ENCODE measurements at places on chromosomes 5 and 9.

GRCh38 chr9:136668983-136669790 lies 6.5 kb downstream of the EGFL7 start:
- no peak for DNase-seq

DNA sequence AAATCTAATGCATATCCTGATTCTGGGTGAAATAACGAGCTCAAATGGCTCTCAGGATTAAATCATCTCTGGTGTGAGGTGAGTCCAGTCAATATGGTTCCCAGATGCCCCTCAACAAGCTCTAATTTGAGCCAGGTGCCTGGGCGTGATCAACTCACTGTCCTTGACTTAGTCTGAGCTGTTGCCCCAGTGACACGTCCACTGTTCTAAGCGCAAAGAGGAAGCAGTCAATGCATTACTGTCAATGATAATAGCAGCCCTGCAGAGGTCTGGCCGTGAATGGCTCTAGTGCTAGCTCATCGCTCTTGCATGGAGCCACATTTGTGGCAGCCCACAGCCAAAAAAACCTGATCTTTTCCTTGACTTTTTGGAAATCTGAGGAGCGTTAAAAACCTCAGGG lies 128.6 kb upstream of the EFNA5 start:
- no peak for DNase-seq

- no peak for DNase-seq
These were observed 801.2 kb downstream of the MAT2B start for GRCh38 chr5:164306662-164307061.

- no peak for DNase-seq
These were observed 20.3 kb upstream of the MATR3 start for GRCh38 chr5:139273322-139273571.

DNA sequence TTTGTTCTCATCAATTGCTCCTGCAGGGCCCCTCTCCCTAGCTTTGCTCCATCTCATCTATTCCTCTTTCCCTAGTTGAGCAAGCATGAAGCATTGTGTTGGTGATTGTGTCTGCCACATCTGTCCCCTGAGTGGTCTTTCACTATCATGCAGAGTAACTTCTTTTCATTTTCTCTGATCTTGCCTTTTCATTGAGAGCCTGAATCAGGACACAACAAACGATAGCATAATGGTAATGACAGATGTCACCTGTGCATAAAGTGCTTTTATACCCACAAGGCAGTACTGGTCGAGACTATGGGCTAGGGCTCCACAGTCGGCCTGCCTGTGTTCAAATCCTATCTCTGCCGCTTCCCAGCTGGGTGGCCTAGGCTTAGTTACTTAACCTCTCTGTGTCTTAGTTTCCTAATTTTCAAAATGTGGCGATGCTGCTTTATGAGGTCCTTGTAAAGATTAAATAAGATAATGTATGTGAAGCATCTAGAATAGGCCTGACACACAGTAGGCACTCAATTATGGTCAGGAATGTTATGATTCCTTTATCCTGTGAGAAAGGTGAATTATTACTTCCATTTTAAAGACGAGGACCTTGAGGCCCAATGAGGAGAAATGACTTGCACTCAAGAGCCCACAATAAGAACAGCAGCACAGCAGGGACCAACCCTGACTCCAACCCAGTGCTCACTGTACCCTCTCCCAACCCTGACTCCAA lies 137.1 kb upstream of the ZNF618 start:
- DNase-seq: no peak

GRCh38 chr9:80492221-80492620 lies 920.5 kb downstream of the TLE4 start:
- DNase-seq: no peak

DNA sequence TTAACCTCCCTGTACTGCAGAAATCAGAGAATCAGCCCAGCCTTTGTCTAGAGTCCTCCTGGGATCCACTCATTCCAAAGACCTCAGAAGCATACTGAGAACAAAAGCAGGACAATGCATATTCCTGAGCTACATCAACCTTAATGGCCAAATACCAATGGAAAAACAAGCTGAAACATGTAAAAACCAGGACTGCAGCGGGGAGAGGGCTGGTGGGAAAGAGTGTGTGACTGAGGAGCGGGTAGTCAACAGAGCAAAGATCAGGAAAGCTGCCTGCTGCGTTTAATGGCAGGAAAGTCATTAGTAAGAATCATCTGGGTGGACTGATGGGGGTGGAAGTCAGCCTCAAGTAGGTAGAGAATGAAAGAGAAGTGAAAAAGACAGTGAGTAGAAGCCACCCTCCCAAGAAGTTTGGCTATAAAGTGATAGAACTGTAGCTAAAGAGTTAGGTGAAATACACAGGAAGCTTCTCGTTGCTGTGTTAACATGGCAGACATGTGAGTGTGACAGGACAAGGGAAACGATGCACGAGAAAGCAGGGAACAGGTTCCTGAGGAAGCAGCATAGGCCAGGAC lies 88.1 kb downstream of the OTULIN start:
- no peak for DNase-seq

DNA sequence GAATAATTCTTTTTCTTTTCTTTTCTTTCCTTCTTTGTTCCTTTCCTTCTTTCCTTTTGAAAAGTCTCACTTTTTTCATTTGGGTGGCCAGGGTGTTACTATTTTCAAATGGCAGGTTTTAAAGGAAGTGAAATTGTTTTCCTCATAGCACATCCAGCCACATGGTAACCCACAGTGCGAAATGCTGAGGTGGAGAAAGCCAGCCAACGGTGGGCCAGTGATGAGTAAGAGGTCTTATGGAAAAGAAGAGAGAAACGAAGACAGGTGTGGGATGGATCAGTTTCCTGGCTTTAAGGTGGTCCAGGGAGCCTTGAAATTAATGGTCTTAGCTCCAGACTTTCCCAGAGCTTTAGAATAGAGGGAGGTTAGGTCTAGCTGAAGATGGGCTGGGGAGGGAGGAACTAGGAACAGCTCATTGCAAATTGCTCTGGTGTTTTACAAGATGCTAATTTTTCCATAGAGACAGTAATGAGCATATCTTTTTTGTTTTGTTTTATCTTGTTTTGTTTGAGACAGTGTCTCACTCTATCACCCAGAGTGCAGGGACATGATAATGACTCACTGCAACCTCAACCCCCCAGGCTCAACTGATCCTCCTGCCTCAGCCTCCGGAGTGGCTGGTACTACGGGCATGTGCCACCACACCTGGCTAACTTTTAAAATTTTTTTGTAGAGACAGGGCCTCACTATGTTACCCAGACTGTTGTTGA lies 17.8 kb downstream of the ITK start:
- peak; percentile 16 for DNase-seq

- DNase-seq: no peak
These were observed 45.5 kb upstream of the LRRC14B start for GRCh38 chr5:145585-146323.

GRCh38 chr9:134895908-134896833 lies 15.6 kb downstream of the FCN2 start:
- no peak for DNase-seq

- DNase-seq: no peak
These were observed 23.8 kb upstream of the FBP1 start for GRCh38 chr9:94663140-94663539.

DNA sequence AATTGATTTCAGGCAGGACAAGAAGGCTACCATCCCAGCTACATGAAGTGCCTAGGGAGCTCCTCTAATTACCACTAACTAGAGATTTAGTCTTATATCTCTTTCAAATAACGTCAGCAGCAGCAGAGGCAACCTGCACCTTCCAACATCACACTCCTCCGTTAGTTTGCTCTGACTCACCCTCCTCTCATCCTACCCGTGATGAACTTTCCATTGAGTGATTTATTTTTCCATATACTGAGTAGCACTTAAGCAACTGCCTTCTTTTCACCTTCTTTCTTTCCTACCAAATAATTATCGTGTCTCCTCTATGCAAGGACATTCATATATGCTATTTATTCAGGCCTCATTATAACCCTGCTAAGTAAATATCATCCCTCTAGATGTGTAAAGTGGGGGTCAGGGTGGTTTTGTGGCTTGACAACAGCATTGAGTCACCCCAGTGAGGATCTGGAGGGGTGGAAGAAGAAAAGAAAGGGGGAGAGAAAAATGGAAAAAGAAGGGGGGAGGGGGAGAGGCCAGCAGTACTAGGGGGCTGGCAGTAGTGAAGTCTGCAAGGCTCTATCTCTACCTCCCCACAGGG lies 64.6 kb upstream of the CAST start:
- DNase-seq: no peak

DNA sequence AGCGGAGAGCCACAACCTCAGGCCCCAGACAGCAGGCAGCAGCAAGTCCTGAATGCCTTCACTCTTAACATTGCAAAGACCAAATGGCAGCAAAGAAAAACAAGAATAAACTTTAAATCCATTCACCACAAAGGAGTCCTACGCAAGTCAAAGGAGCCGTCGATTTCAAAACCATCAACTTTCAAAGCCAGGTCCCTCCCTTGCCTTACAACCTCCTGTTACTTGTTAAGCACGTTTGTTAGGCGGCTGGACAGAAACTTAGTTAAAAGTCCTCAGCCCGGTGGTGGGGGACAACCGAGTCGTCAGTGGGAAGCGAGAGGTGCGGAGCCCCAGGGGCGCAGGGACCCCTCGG lies 938 bp downstream of the LPAR1 start:
- DNase-seq: peak; percentile 5

GRCh38 chr5:76402251-76402885 lies 717 bp upstream of the IQGAP2 start:
- DNase-seq: peak; percentile 97

DNA sequence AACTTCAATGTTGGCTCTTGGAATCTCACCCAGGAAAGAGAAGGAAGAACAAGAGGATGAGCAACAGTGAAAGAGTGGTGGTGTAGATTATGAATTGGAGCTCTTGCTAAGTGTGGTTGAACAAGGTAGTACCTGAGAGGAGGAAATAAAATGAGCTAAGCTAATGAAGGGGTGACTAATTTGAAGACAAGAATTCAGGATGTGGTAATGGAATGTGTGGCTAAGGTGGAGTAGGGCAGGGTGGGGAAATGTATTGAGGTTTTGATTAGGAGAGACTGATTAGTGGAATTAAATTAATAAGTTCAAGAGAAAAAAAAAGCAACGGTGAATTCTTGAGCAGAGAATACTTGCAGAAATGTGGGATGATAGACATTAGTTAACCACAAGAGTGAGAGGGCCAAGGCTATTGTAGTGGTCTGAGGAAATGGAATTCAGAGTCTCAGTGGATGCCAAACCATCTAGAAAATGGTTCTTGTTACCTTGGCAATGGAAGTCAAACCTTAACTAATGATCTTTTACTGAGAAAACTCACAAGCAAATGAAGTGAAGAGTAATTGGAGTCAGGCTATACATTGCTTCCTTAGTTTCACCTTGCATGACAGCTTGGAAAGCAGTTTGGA lies 648.3 kb upstream of the ZNF608 start:
- DNase-seq: no peak

DNA sequence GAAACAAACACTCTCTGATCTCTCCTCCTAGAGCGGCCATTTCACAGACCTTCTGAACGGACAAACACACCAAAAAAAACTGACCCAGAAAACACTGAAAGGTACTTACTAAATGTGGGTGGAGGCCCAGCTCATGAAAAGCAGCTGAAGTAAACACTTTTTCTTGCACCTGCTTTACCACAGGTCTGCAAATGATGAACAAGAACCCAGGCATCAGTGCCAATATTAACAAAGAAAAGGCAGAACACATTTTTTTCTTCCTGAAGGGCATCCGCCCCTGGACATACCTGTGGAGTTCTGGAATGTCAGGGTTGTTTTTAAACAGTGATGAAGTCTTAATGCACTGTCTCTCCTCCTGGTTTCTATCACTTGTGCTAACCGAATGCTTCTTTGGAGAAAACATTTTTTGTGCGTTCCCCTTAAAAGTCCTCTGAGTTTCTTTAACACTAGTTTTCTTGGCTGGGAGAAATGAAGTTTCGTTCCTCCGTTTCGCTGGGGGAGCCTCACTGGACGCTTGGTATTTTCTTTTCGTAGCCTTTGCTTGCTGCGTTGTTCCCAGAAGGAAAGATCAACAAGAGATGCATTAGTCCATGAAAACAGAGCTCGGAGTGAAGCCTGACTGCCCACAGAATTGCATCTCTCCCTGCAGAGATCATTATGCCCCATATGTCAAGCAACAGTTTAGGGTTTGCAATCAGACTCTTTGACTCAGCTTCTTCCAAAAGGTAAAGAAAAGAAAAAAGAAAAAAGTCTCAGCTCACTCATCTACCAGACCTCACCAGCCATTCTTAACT lies 7.4 kb downstream of the DDX31 start:
- DNase-seq: no peak

GRCh38 chr9:114559830-114560513 lies 27.6 kb upstream of the ATP6V1G1 start:
- no peak for DNase-seq

- DNase-seq: peak; percentile 47
These were observed 67.8 kb downstream of the FAT2 start for GRCh38 chr5:151523335-151523734.

- no peak for DNase-seq
These were observed 456.7 kb downstream of the ZNF608 start for GRCh38 chr5:124289641-124290311.

GRCh38 chr5:123220621-123221146 lies 131.6 kb downstream of the PRDM6 start:
- DNase-seq: no peak

- no peak for DNase-seq
These were observed 165.0 kb downstream of the FGF1 start for GRCh38 chr5:142520885-142521284.

GRCh38 chr5:174972291-174972690 lies 247.9 kb downstream of the MSX2 start:
- no peak for DNase-seq

Data from MV-4-11 (cell line).